Subcutaneous preadipocyte (primary cell): ENCODE measurements at places on chromosomes 2 and 18. TPM values are rescaled to one million over a fixed set of nuclear protein-coding genes. Genes with fewer than 3 reads are reported as not detected.

Gene DSG1
- not detected in 2 replicates for total RNA-seq

Gene LAMA1
- total RNA-seq = 47.7 and 48.1 TPM in 2 replicates

Gene DYSF
- total RNA-seq = under 0.01 and 0.20 TPM in 2 replicates

Gene VWC2L
- not detected in 2 replicates for total RNA-seq

Gene HNMT
- total RNA-seq = 23.3 and 59.2 TPM in 2 replicates

Gene C2orf72
- 0.20 and 0.37 TPM in 2 replicates for total RNA-seq
